Stimulated activated naive CD4-positive, alpha-beta T cell treated with Interleukin-2 at 50 U/mL for 16 hours (primary cell): ENCODE measurements at places on chromosomes 2 and 18.

DNA sequence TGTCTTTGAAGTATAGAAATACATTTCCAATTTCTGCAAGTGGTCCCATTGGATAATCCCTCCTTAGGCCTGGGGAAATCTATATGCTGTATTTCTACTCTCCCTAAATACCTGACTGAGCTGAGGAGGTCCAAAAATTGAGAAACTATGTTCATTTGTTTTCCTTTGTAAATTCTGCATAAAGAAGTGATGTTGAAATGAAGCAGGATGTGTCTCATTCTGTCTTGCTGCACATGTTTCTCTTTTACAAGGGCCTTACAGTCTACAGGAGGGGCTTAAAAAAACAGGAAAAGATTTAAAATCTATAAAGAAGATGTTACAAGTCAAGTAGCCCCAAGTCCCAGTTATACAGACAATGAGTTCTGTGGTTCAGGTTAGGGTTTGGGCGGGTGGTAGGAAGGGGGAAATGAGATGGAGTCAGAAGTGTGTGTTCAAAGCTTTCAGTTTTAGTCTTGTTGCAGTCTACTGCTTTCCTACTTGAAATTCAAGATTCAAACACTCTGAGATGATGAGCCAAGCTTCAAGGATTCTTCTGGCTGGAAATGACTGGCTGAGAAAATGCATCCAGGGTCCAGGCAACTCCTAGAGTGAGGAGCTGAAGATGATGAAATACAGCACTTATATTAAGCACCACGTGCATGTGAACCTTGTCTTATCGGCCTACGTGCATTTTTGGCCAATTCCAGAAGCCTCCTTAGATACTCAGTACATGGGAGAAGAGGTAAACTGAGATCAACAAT lies 146.3 kb upstream of the CELF4 start:
- no peak for DNase-seq

DNA sequence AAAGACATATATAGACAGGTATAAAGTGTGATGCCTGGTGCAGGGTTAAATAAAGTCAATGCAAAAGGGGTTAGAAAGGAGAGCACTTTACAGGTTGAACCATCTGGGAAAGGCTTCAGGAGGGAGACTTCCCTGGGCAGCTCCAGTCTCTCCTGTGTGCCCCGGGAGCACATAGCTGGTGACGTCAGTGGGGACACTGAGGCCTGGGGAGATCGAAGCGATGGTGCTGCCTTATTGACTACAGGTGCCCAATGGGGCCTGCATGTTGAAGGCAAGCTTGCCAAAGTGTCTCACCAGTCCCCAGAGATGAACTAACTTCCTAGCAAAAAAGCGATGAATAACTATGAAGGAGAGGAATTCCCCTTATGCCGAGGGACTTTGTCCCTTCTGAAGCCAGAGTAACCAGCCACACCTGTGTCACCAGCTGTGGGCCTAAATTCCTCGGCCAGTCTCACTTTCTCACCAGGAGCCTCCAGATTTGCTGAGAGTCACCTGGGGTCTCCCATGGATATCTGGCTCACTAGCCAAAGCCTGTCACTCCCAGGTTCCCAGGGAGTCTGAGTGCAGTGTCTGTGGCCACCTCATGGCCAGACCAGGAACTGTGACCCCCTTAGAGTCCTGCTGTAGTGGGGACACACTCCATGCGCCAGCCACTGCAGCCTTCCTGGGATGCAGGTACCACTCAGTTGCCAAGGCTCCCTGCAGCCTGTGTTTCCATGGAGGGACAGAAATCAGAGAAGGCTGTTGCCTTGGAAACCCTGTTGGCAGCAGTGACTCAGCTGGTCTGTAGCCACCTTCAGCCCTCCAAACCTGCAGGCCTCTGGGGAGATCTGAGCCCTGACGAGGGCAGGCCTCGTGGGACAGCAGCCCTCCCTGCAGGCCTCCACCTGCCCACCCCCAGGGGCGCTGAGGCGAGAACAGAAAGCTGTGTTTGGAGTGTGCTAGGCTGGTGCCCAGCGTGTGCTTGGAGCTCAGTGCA lies 128.7 kb downstream of the CTIF start:
- no peak for DNase-seq

DNA sequence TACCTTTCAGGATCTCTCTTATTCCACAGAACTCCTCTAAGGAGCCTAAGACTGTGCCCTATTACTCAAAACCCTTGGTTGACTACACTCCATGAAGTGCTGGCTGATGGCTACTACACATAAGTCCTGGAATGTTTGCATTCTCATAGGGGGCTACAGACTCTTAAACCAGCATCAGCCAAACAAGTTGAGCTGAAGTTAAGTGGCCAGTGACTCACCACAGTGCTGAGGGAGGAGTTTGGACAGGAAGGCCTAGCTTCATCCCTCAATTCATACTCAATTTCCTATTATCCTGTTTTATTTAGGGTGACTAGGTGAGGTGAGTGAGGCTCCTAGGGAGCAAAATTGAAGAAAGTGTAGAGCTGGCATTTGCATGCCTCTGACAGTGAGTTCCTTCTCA lies 246.7 kb downstream of the SMAD2 start:
- no peak for DNase-seq

DNA sequence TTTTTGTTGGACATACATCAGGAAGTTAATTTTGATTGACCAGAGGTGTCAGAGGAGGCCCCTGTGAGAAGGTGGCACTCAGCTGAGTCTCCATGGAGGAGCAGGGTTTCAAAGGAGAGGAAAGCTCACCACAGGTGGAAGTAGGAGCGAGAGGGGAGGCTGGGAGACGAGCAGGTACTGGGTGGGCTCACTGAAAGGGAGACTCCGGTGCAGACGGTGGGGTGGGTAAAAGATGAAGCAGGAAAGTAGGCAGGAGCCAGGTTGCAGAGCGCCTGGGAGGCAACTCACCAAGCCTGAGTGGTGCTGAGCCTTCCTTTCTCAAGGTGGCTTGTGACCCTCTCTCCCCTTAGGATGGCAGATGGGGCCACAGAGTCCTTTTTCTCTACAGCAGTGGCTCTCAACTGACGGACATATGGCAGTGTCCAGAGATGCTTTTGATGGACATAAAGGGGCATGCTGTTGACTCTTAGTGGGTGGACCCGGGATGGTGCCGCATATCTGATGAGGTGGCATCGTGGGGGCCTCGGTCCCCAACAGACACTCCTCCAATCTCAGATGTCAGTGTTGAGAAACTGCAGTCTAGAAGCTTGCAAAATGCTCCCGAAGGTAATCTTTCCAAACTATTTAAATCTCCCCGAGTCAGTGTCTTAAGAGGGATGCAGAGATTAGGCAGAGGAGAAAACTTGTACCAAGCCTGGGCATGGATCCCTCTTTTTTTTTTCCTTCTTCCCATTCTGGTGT lies 64.0 kb downstream of the LPIN1 start:
- DNase-seq: no peak

DNA sequence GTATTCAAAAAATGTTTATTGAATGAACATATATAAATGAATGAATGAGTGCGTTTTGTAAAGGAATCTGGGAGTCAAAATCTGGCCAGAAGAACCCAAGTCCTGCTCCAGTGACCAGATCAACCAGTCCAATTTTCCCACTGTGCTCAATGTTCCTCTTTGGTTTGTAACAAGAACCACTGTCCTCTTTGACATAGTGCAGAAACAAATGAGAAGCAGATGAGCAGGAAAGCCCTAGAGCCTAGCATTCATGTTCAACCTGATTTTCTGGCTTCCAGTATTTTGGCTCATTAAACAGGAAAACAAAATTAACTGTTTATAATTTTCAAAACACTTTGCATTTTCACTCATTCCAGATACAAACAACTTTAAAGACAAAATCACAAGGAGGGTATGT lies 23.2 kb downstream of the FAM124B start:
- no peak for DNase-seq

DNA sequence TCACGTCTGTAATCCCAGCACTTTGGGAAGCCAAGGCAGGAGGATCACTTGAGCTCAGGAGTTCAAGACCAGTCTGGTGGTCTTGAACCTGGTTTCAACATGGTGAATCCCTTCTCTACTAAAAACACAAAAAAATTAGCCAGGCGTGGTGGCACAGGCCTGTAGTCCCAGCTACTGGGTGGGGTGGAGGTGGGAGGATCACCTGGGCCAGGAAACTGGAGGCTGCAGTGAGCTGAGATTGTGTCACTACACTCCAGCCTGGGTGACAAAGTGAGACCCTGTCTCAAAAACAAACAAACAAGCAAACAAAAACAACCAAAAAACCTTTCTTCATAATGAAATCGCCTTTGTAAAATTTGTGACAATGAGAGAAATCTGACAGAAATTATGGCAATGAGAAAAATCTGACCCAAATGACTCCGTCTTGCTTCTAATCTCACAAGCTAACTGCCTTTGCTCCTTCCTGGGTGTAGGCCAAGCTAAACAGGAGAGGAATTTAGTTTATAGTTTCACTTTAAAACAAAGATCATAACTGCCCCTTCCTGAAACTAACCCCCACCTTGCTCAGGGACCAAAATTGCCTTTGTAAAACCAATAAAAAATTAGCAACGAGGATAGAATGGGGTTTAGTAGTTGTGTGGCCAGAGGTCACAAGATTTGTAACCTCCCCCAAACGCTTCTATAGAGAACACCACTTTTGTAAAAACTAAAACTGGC lies 60.7 kb upstream of the KIF5C start:
- no peak for DNase-seq

DNA sequence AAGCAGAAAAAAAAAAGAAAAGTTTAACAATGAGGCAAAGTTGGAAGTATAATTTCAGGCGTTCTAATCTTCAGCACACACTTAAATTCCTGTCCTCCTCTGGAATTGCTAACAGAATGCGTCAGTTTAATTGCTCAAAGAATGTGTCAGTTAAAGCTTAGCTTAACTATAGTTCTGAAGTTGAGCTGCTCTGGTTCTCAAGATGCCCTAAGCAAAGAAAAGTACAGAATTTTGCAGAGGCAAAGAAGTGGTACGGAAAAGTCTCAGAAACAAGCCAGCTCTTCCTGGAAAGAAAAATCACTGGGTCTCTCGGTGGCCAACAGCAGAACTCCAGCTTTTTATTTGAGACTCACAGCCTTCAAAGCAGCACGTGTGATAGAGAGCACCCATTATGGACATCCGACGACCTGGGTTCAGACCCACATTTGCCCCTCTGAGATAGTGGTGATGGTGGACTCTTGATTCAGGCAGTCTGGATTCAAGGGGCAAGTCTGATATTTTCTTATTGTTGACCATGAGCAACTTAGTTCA lies 22.2 kb upstream of the MYO3B start:
- DNase-seq: no peak

GRCh38 chr2:228282376-228282775 lies 100.9 kb upstream of the SPHKAP start:
- no peak for DNase-seq

DNA sequence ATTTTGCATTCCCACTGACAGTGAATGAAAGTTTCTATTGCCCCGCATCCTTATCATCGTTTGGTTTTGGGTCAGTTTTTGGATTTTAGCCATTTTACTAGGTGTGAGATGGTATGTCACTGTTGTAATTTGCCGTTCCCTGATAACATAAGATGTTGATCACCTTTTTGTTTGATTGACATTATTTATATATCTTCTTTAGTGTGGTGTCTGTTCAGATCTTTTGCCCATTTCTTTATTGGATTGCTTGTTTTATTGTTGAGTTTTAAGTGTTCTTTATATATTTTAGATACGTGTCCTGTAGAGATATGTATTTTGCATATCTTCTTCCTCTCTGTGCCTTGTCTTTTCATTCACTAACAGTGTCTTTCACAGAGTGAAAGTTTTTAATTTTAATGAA lies 55.3 kb downstream of the EPC2 start:
- DNase-seq: no peak

GRCh38 chr18:26134107-26134506 lies 438 bp downstream of the PSMA8 start:
- DNase-seq: no peak

DNA sequence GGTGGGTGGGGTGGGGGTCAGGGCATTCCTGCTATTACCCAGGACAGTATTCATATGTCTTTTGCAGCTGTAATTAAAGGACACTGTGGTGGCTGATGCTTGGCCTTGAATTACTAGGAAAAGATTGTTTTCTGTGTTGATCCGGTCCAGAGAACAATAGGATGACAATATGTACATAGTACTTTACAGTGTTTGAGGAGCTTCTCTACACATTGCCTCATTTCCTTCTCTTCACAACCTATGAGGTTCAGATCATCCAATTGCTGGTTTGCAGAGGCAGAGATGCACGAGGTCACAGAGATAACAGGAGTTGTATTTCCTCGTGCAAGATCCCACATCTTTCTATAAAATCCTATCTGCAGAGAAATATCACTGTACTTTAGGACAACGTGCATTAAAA lies 119.5 kb downstream of the LIPG start:
- no peak for DNase-seq
